Activated CD4-positive, alpha-beta T cell treated with anti-CD3 and anti-CD28 coated beads for 36 hours (primary cell): ENCODE measurements at places on chromosomes 6 and 20. TPM values are rescaled to one million over a fixed set of nuclear protein-coding genes. Genes with fewer than 3 reads are reported as not detected.
A peak's percentile ranks its signal among the peaks of the same experiment; 100 is the strongest.

ECT2L gene
- not detected for total RNA-seq

CST2 gene
- not detected for total RNA-seq

MUCL3 gene
- not detected for total RNA-seq

SGK2 gene
- 0.27 TPM for total RNA-seq

EYA4 gene
- total RNA-seq, result not detected

RUNX2 gene
- total RNA-seq, result 14.6 TPM

SPAG4 gene
- 6.9 TPM for total RNA-seq

TMEM244 gene
- total RNA-seq, result not detected

SLC22A16 gene
- total RNA-seq, result not detected

GRCh38 chr20:63622096-63622495, 4.8 kb downstream of the GMEB2 start:
- DNase-seq, result no peak
- H3K27ac ChIP-seq, result no peak overlapping the region
- peaks cover 15% of the 10 kb centered on the region for H3K4me1 ChIP-seq
- no peak overlapping the region for H3K4me3 ChIP-seq

GRCh38 chr6:108730635-108731515, 117.3 kb upstream of the ARMC2 start:
- no peaks in the 10 kb centered on the region for H3K36me3 ChIP-seq
- no peaks in the 10 kb centered on the region for H3K27me3 ChIP-seq
- H3K27ac ChIP-seq, result no peak overlapping the region
- no peak for DNase-seq

- no peak for DNase-seq
- no peaks in the 10 kb centered on the region for H3K4me1 ChIP-seq
- no peak overlapping the region for H3K27ac ChIP-seq
- peaks cover 12% of the 10 kb centered on the region for H3K27me3 ChIP-seq
- no peaks in the 10 kb centered on the region for H3K36me3 ChIP-seq
Observed at GRCh38 chr6:52741872-52742271, 21.4 kb downstream of the GSTA2 start.

GRCh38 chr6:33014841-33015634, 5.6 kb upstream of the HLA-DOA start:
- no peaks in the 10 kb centered on the region for H3K27me3 ChIP-seq
- H3K27ac ChIP-seq, result no peak overlapping the region
- DNase-seq, result peak; percentile 53

DNA sequence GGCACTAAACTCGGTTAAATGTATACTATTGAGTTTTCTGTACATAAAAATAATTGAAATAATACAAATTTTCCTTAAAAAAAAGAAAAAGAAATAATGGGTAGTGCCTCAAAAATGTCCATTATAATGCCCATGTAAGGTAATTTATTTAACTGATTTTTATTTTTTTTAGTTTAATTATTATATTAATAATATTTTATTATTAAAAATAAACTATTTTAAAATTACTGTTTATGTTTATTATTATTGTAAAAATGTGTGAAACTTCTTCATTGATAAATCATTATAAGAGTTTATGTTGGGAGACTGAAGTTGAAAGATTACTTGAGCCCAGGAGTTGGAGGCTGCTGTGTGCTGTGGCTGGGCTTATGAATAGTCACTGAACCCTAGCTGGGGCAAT, 925.5 kb upstream of the EPHA7 start:
- H3K4me1 ChIP-seq, result no peaks in the 10 kb centered on the region
- H3K36me3 ChIP-seq, result no peaks in the 10 kb centered on the region
- no peak overlapping the region for H3K4me3 ChIP-seq

DNA sequence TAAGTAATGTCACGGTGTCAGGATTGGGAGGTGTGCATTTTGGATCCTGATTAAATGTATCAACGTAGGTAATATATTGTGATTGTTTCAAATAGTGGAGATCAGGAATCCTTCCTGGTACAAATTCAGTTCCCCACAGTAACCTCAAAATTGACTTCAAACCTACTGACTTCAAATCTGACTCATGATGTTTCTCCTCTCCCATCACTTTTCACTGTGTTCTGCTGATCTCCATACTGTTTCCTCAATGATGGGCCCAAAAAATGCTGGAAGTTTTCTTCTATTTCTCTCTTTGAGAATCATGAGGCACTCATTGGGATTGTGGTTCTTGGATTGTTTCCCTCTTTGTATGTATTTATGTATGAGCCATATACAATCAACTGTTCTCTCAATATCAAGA, 35.9 kb downstream of the LAMA2 start:
- H3K4me3 ChIP-seq, result no peak overlapping the region
- no peaks in the 10 kb centered on the region for H3K36me3 ChIP-seq
- H3K27ac ChIP-seq, result no peak overlapping the region
- no peak for DNase-seq

GRCh38 chr6:151514000-151514730, 20.3 kb downstream of the CCDC170 start:
- H3K4me3 ChIP-seq, result no peak overlapping the region
- no peak for DNase-seq
- peaks cover 2% of the 10 kb centered on the region for H3K4me1 ChIP-seq
- H3K27me3 ChIP-seq, result peaks cover 3% of the 10 kb centered on the region

DNA sequence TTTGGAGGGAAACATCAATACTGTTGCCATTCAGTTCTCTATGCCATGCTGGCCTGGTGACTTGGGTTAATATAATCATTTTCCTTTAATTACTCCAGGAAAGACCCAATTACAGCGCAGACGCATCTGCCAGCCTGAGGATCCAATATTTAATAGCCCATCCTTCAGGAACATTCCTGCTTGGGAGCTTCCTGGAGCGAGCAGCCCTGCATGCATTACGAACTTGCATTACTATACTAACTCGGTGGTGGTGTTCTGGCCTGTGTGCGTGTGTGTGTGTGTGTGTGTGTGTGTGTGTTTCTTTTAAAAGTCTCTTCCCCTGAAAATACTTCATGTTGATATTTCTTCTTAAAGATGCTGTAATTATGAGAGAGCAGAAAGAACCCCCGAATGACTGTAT, 26.5 kb downstream of the PMEPA1 start:
- H3K27me3 ChIP-seq, result no peaks in the 10 kb centered on the region
- no peak for DNase-seq
- peaks cover 19% of the 10 kb centered on the region for H3K4me1 ChIP-seq
- no peak overlapping the region for H3K4me3 ChIP-seq
